Pulmonary artery endothelial cell (primary cell): ENCODE measurements at places on chromosomes 1 and 21. TPM values are rescaled to one million over a fixed set of nuclear protein-coding genes. Genes with fewer than 3 reads are reported as not detected.

The AMPD1 gene
- total RNA-seq, result not detected in 2 replicates

The HMGN1 gene
- total RNA-seq, result 273 and 279 TPM in 2 replicates

The GNG4 gene
- not detected in 2 replicates for total RNA-seq

The ADCY10 gene
- total RNA-seq, result not detected in 2 replicates

The TMEM52 gene
- 0.26 and 0.42 TPM in 2 replicates for total RNA-seq

The AURKAIP1 gene
- total RNA-seq, result 115 and 129 TPM in 2 replicates

The PIAS3 gene
- 7.6 and 9.8 TPM in 2 replicates for total RNA-seq

The ATP1A2 gene
- not detected in 2 replicates for total RNA-seq

The NBPF6 gene
- not detected in 2 replicates for total RNA-seq

The AIM2 gene
- not detected in 2 replicates for total RNA-seq

The LDLRAD2 gene
- total RNA-seq, result not detected in 2 replicates

The RGS18 gene
- under 0.01 and 0.04 TPM in 2 replicates for total RNA-seq

The EFHD2 gene
- total RNA-seq, result 72.2 and 74.3 TPM in 2 replicates

The ST6GALNAC5 gene
- total RNA-seq, result not detected in 2 replicates

The DENND2D gene
- 0.86 and 1.3 TPM in 2 replicates for total RNA-seq

The SPSB1 gene
- total RNA-seq, result 18.9 and 20.6 TPM in 2 replicates

The ZFP69B gene
- total RNA-seq, result 2.6 and 2.8 TPM in 2 replicates

The E2F2 gene
- total RNA-seq, result 2.1 and 3.8 TPM in 2 replicates

The PRRX1 gene
- 1.3 and 2.2 TPM in 2 replicates for total RNA-seq

The SLC1A7 gene
- total RNA-seq, result not detected in 2 replicates

The PGLYRP3 gene
- not detected in 2 replicates for total RNA-seq

The MEGF6 gene
- 23.3 and 49.2 TPM in 2 replicates for total RNA-seq

The CLIC6 gene
- not detected in 2 replicates for total RNA-seq

The MCOLN2 gene
- 0.13 and 0.18 TPM in 2 replicates for total RNA-seq

The RGS4 gene
- total RNA-seq, result 280 and 292 TPM in 2 replicates

The CD1E gene
- total RNA-seq, result not detected in 2 replicates

The MMEL1 gene
- total RNA-seq, result 2.7 and 3.7 TPM in 2 replicates

The PDZK1IP1 gene
- 0.20 TPM in 1 of 2 replicates, not detected in the other for total RNA-seq

The AMY1B gene
- not detected in 2 replicates for total RNA-seq

The GJC2 gene
- total RNA-seq, result 0.86 and 1.4 TPM in 2 replicates

The DMRTA2 gene
- total RNA-seq, result not detected in 2 replicates

The BACE2 gene
- 129 and 132 TPM in 2 replicates for total RNA-seq

The SLC44A3 gene
- 0.20 and 1.2 TPM in 2 replicates for total RNA-seq

The WDR64 gene
- not detected in 2 replicates for total RNA-seq

The SIKE1 gene
- total RNA-seq, result 73.0 and 92.9 TPM in 2 replicates
